MV-4-11 (cell line): ENCODE measurements at places on chromosomes 1 and 21.

DNA sequence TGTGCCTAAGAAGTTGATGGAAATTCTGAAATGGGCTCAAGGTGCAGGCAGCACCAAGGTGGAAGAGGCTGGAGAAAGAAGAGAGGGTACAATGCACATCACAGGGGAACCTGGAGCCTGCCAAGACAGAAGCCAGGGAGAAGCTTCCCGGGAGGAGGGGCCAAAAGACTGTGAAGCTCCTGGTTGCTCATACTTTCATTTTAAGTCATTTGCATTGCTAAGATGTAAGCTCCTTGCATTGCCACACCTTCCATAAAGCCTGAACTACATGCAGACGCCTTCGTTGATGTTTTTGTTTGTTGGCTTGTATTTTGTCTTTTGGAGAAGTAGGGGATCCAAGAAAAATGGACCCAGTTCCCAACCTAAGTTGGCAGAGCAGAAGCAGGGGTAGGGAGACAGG lies 69.0 kb downstream of the HMGB4 start:
- DNase-seq, result no peak

- DNase-seq, result no peak
These were observed 134.4 kb upstream of the SMYD2 start for GRCh38 chr1:214146523-214146922.

DNA sequence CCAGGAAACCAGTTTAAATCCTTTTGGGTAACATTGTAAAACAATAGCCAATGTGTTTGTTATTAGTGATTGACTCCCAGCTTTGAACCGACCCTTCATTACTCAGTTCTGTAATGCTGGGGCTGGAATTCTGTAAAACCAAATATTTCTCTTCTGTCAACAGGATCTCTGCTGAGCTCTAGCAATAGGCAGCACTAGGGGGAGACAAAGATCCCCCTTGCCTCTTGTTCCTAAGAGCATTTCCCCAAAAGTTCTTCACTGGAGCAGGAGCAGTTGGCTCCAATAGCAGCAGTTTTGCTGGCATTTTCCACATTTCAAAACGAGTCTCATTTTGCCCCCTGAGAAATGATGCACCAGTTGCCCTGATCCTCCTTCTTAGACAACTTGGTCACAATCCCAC lies 1671.1 kb downstream of the MRPL39 start:
- DNase-seq, result peak; percentile 47

DNA sequence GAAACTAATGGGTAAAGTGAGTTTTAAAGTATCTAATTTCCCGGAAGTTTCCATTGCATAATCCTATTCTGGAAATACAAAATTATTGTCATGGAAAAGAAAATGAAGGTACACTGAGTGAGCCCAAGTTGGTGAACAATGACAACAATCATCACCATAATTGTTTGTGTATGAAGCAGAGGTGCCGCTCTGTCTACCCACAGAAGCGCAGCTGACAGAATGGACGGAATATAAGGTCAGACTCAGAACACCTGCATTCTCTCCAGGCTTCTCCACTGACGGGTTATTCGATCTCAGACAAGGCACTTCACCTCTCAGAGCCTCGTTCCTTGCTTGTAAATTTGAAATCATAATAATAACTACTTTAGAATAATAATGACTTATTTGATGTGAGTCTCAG lies 99.1 kb upstream of the NGF start:
- DNase-seq, result no peak

DNA sequence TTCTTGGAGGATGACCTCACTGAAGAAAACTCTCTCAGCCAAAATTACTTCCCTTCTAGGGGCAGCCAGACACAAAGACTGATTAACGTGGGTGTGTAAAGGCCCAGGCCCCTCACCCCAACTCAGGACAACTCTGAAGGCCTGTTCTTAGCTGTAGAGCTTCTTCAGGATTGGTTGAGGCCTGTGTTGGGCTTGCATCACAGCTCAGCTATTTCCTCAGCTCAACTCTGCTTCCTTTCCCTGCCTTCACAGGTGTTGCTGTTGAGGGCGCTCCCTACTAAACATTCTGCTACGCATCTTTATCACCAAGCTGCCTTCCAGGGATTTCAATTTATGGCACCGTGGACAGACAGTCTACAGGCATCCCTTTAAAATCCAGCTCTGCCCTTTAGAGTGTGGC lies 36.8 kb downstream of the MAB21L3 start:
- DNase-seq, result no peak

- no peak for DNase-seq
These were observed 1.1 kb upstream of the GRHL3 start for GRCh38 chr1:24317956-24318614.

GRCh38 chr1:193558491-193559028 lies 372.1 kb upstream of the B3GALT2 start:
- peak; percentile 87 for DNase-seq

DNA sequence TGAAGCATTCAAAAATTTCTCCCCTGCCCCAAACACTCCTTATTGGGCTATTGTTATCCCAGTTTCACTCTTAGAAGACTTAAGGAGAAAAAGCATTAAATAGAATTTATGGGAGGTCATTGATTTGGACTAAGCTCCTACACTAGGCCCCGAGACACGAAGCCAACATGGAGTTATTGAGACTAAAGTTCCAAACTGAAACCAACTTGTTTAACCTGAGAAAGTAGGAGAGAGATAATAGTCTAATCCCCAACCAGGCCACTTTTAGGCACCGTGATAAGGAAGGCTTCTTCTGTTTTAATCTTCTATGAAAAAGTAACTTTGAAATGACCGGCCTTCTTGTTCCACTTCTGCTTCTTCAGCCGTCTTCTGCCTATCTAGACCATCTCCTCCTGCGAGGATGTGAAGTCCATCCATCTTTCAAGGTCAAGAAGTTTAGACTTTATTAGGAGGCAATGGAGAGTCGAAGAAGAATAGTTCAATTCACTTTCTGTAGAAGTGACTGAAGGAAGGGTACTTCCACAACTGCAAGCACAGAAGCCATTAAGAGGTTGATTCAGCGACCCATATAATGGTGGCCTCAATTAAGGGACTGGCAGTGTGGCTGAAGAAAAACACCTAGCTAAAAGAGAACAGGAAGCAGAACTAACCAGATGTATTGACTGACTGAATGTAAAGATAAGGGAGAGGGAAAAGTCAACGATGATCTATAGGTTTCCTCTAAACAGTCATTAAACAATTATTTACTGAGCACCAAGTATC lies 428.8 kb downstream of the SMYD3 start:
- DNase-seq, result peak; percentile 52

- peak; percentile 89 for DNase-seq
These were observed 3.0 kb downstream of the MORC3 start for GRCh38 chr21:36323032-36323431.

- no peak for DNase-seq
These were observed 133.0 kb upstream of the SAMSN1 start for GRCh38 chr21:14678973-14679574.

GRCh38 chr1:101757985-101758384 lies 238.7 kb downstream of the OLFM3 start:
- DNase-seq, result no peak

- DNase-seq, result no peak
These were observed 1526.1 kb downstream of the KCNT2 start for GRCh38 chr1:195082183-195082582.

GRCh38 chr1:47731730-47732129 lies 265.5 kb downstream of the TRABD2B start:
- DNase-seq, result no peak

DNA sequence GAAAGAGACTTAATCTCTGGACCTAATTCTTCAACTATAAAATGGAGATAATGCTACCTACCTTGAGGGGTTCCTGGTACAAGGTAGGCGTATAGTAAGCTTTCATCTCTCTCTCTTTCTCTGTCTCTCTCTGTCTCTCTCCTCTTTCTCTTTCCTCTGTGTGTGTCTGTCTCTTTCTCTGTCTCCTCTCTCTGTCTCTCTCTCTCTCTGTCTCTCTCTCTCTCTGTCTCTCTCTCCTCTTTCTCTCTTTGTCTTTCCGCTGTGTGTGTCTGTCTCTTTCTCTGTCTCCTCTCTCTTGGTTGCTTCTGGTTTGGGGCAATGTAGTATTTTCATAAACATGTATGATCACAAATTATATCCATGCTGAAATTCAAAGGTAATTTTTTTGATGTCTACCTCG lies 76.1 kb upstream of the UBE2U start:
- DNase-seq, result no peak

- no peak for DNase-seq
These were observed 259.7 kb upstream of the VAMP3 start for GRCh38 chr1:7511381-7511780.

GRCh38 chr1:7223334-7224080 lies 438.3 kb downstream of the CAMTA1 start:
- DNase-seq, result no peak
